ENCODE measurements at places on chromosomes 12 and 14.

- DNase-seq, result no peak
These were observed 209.5 kb downstream of the ANO6 start for GRCh38 chr12:45425426-45425825.

DNA sequence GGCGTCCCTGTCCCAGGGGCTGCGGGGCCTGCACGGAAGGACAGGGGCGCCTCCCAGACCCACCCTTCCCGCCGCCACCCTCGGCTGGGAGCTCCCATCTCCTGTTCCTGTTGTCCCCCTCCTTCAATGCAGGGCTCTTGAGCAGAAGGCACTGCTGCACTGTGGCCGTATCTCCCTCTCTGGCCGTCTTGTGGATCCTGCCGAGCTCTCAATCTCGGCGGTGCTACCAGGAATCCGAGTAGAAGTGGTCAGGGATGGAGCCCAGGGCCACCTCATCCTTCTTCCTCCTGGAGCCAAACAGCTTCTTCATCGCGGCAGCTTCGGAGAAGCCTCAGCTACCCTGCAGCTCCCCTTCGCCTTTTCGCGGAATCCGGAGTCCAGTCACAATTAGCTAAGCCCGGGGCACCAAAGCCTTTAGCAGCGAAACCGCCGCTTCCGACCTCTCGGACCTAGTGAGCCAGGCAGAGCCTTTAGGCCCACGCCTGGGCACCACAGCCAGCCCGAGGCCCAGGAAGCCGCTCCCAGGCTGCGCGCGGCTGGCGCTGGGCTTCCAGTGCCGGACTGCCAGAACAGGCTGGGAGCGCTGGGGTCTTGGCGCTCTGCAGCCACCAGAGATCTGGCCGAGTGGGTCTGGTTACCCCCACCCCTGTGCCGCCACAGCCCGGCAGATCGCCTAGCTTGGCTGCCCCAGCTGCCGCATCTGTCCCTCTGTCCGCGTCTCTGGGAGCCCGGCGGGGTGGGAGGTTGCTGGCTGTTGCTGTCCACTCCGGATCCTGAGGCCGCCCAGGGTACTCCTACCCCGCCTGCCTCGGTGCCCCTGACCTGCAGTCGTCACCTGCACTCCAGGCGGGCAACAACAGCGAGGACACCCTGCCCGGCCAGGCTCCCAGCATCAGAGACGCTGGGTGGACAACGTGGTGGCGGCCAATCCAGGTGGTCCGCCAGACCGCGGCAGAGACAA lies 69.1 kb downstream of the ASCL4 start:
- no peak for DNase-seq

DNA sequence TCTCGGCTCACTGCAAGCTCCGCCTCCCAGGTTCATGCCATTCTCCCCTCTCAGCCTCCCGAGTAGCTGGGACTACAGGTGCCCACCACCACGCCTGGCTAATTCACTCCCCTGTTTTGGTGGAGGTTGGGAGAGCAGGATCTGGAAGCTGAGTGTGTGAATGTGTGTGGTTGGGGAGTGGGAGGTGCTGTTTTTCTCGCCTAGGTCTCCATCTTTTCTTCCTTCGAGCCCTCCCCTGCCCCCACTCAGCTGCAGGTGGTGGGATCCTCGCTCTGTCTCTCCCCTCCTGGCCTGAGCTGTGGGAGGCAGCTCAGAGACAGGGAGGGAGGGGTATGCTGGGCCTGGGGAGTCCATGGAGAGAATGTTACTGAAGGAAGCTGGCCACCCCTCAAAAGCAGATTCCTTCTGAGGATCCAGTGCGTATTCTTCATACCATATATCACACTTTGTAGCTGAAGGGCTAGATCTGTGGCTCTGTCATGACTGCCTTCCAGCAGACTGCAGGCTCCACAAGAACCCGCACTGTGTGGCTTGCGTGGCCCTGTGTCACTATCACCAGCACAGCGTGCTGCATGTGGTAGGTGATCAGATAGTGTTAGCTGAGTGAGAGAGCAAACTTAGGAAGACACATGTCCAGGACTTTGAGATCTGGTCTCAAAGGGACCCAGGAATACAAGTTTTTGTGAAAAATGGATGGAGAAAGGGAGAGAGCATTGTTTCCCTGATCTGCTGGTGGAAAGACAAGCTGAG lies 2.8 kb downstream of the KRT83 start:
- no peak for DNase-seq

DNA sequence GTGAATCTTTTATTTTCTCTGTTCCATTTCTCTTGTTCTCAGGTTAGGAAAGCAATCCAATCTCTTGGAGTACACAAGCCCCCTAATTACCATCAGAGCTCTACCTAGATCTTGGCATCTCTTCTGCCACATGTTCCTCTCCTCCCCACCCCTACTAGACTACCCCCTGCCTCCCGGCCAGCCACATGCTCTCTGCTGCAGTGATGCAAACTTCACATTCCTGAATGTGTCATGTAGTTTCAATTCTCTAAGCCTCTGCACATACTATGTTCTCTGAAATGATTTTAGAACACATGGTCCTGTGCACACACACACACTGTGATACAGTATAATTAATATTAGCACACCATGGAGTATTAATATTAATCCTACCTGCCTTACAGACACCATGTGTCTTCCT lies 104.6 kb downstream of the EFCAB11 start:
- no peak for DNase-seq
